ENCODE measurements at places on chromosomes 5 and 9. TPM values are rescaled to one million over a fixed set of nuclear protein-coding genes. Genes with fewer than 3 reads are reported as not detected.

- no peaks in the 10 kb centered on the region for H3K4me1 ChIP-seq
- no peak overlapping the region for H3K4me3 ChIP-seq
- no peaks in the 10 kb centered on the region for H3K27me3 ChIP-seq
- H3K36me3 ChIP-seq = no peaks in the 10 kb centered on the region
- no peak for DNase-seq
These were observed 245.8 kb downstream of the MTRR start for GRCh38 chr5:8114597-8115266.

DNA sequence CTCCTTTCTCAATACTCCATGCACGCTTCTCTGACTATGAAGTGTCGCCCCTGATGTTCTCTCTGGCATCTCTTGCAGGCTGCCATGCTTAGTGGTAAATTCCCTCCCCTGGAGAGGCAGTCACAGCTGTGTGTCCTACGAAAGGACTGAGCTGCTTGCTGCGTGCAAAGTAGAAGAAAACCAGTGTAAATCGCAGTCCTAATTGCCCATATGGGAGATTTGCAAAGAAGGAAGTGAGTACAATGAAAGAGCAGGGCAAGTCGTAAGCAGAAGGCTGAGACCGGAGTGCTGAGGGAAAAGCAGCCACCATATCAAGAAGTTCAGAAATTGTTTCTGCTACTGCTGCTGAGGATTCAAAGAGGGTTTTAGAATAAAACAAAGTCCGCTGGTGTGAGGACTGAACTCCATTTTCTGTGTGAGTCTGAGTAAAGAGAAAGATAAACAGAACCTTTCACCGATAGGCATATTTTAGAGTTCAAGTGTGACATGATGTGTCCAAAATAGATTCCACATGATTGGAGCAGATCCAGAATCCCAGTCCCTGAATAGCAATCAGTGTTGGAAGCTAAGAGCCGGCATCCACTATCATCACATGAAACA lies 507.8 kb upstream of the MPDZ start:
- H3K4me3 ChIP-seq = peak overlapping the region; percentile 14
- no peaks in the 10 kb centered on the region for H3K36me3 ChIP-seq
- no peaks in the 10 kb centered on the region for H3K4me1 ChIP-seq
- H3K27me3 ChIP-seq = no peaks in the 10 kb centered on the region
- DNase-seq = no peak
- peak overlapping the region; percentile 48 for H3K27ac ChIP-seq

FGF18 gene
- not detected for total RNA-seq

- no peak for DNase-seq
- no peaks in the 10 kb centered on the region for H3K4me1 ChIP-seq
- no peak overlapping the region for H3K27ac ChIP-seq
- H3K36me3 ChIP-seq = no peaks in the 10 kb centered on the region
- H3K4me3 ChIP-seq = no peak overlapping the region
- no peaks in the 10 kb centered on the region for H3K27me3 ChIP-seq
These were observed 43.0 kb upstream of the SHB start for GRCh38 chr9:38112049-38112448.

CCDC112 gene
- total RNA-seq = 19.4 TPM

DNA sequence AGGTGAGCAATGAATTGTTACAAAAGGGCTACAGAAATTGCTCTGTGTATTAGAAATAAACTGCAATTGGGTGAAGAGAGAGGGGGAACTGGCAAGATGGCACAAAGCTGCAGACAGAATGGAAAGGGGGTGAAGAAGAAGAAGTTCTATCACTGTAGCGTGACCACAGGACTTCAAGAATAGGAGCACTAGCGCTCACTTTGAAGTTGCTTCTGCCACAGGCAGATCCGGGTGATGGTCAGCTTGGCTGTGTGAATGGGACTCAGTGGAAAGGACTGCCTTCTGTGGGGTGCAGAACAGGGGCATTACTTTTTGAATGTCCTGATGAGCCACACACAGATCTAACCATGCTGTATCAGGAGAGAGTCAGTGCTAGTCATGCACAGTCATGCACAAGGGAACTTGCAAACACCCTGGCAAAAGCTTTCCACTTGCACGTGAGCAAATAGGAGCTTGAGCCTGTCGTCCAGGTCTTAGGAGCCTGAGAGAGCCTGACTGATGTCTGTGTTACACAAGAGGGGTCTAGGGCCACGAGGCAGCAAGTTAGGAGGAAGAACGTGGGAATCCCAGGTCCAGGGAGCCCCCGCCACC lies 16.3 kb downstream of the IL5 start:
- H3K36me3 ChIP-seq = no peaks in the 10 kb centered on the region
- no peak overlapping the region for H3K27ac ChIP-seq
- no peaks in the 10 kb centered on the region for H3K4me1 ChIP-seq

- DNase-seq = peak; percentile 60
- peaks cover under 1% of the 10 kb centered on the region for H3K4me1 ChIP-seq
- H3K4me3 ChIP-seq = no peak overlapping the region
- no peaks in the 10 kb centered on the region for H3K27me3 ChIP-seq
- no peak overlapping the region for H3K27ac ChIP-seq
These were observed 6.1 kb upstream of the COL5A1 start for GRCh38 chr9:134635351-134636148.

DNA sequence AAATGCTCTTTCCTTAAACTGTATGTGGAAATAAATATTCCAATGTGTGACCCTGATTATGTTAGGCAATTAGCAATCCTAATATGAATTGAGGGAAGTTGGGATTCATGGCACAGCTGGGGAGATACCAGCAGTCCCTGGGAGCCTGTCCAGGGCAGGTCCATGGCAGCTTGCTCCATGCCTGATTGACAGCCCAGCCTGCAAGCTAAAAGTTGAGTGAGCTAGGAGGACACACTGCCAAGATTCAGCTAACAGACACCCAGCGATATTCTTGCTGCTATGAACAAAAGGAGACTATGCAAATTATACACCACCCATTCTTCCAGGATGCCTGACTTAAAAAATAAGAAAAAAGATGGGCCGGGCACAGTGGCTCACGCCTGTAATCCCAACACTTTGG lies 6.2 kb downstream of the TGFBI start:
- peak; percentile 27 for DNase-seq
- peak overlapping the region; percentile 31 for H3K27ac ChIP-seq
- H3K27me3 ChIP-seq = no peaks in the 10 kb centered on the region
- no peak overlapping the region for H3K4me3 ChIP-seq

GRCh38 chr5:55864606-55865541 lies 13.7 kb downstream of the IL31RA start:
- no peak overlapping the region for H3K27ac ChIP-seq
- H3K4me3 ChIP-seq = no peak overlapping the region
- H3K36me3 ChIP-seq = no peaks in the 10 kb centered on the region
- no peaks in the 10 kb centered on the region for H3K27me3 ChIP-seq
- no peak for DNase-seq
- H3K4me1 ChIP-seq = peaks cover 7% of the 10 kb centered on the region

GRCh38 chr5:132226516-132227234 lies 978 bp downstream of the P4HA2 start:
- no peaks in the 10 kb centered on the region for H3K36me3 ChIP-seq
- peak overlapping the region; percentile 78 for H3K4me3 ChIP-seq
- H3K27ac ChIP-seq = peak overlapping the region; percentile 92
- peak; percentile 72 for DNase-seq
- no peaks in the 10 kb centered on the region for H3K27me3 ChIP-seq

QRFP gene
- total RNA-seq = not detected

DNA sequence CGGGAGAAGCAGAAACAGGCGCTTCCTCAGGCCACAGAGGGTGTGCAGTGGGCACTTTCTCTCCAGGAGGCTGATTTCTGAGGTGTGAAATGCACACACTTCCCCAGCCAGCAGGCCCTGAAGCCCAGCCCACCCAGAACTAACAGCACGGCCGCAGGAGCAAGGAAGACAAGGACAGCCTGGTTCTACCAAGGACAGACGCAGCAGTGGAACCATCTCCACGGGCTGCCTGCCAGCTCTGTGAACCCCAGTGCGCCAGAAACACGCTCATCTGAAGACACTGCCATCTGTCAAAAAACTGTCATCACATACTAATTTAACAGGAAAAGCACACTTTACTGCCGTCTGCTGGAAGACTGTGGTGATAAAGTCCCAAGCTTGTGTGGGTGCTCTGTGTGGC lies 40.7 kb downstream of the MAPK9 start:
- H3K27ac ChIP-seq = no peak overlapping the region
- H3K36me3 ChIP-seq = peaks cover 92% of the 10 kb centered on the region
- no peak overlapping the region for H3K4me3 ChIP-seq

CCDC192 gene
- not detected for total RNA-seq

IPPK gene
- 12.5 TPM for total RNA-seq

DNA sequence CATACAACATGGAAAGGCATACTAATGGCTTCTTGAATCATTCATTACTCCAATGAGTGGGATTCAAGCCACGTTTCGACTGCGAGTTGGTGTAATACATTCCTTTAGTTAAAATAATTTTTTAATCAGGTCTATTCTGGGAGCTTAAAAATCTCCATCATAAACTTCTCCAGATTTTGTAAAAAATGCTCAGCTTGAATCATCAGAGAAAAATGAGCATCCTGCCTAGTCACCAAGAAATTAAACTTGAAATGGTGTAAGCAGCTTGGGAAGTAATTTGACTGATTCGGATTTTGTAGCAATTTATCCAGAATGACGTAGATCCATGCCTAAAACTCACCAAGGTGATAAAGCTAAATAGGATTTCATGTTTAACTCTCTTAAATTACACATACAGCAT lies 165.7 kb downstream of the SLCO4C1 start:
- H3K36me3 ChIP-seq = no peaks in the 10 kb centered on the region
- no peak overlapping the region for H3K4me3 ChIP-seq
- no peaks in the 10 kb centered on the region for H3K4me1 ChIP-seq
- H3K27me3 ChIP-seq = no peaks in the 10 kb centered on the region
- H3K27ac ChIP-seq = no peak overlapping the region

DNA sequence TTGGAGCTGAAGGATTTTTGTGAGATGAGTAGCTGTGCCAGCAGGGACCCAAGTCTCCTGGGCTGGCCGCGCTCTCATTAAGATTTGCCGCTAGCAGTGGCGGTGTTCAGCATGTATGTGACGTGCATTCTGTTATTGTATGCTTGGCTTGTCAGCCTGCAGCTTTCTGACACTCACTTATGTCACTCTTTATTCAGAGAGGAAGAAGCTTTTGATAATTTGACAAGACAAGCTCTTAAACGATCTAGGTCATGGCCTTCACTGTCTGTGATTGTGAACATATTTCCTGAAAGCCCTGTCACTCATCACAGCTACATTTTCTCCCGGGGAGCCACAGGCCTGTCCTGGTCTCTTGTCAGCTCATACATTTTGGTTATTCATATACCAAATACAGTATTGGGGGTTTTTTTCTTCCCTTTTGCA lies 98.2 kb upstream of the GRHPR start:
- H3K4me1 ChIP-seq = no peaks in the 10 kb centered on the region
- H3K36me3 ChIP-seq = no peaks in the 10 kb centered on the region
- no peak overlapping the region for H3K27ac ChIP-seq
- no peaks in the 10 kb centered on the region for H3K27me3 ChIP-seq
- DNase-seq = no peak

- no peak for DNase-seq
- no peaks in the 10 kb centered on the region for H3K36me3 ChIP-seq
- H3K4me1 ChIP-seq = no peaks in the 10 kb centered on the region
- no peak overlapping the region for H3K4me3 ChIP-seq
- no peaks in the 10 kb centered on the region for H3K27me3 ChIP-seq
- no peak overlapping the region for H3K27ac ChIP-seq
These were observed 207.6 kb upstream of the CDKN2B start for GRCh38 chr9:22216730-22217172.

GRCh38 chr5:106085136-106085535 lies 1585.6 kb downstream of the EFNA5 start:
- no peaks in the 10 kb centered on the region for H3K4me1 ChIP-seq
- H3K36me3 ChIP-seq = no peaks in the 10 kb centered on the region
- no peak overlapping the region for H3K27ac ChIP-seq
- no peaks in the 10 kb centered on the region for H3K27me3 ChIP-seq
- H3K4me3 ChIP-seq = no peak overlapping the region

- H3K27ac ChIP-seq = no peak overlapping the region
- no peaks in the 10 kb centered on the region for H3K27me3 ChIP-seq
- DNase-seq = no peak
- peaks cover 5% of the 10 kb centered on the region for H3K36me3 ChIP-seq
These were observed 64.5 kb downstream of the C9orf152 start for GRCh38 chr9:110143485-110143884.

DNA sequence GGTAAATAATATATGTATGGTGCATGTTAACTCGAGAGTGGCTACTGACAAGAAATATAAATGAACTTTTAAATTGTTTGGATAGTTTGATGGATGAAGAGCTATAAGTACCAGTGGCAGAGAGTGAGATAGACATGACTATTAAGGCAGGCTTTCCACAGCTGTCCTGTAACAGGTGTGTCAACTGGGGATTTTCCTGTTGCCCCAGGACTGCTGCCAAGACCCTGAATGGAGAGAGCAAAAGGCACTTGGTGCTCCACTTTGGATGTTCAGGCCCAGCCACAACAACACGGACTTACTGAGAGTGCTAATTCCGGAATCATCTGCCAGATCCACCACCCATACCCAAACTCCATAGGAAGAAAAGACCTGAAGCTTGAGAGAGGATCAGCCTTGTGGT lies 215.1 kb downstream of the SEC61B start:
- H3K27ac ChIP-seq = no peak overlapping the region
- no peaks in the 10 kb centered on the region for H3K27me3 ChIP-seq
- H3K4me1 ChIP-seq = no peaks in the 10 kb centered on the region
- H3K4me3 ChIP-seq = no peak overlapping the region
- H3K36me3 ChIP-seq = no peaks in the 10 kb centered on the region

GRCh38 chr5:157126-157715 lies 34.1 kb upstream of the LRRC14B start:
- no peak overlapping the region for H3K4me3 ChIP-seq
- no peaks in the 10 kb centered on the region for H3K27me3 ChIP-seq
- no peaks in the 10 kb centered on the region for H3K36me3 ChIP-seq
- H3K27ac ChIP-seq = no peak overlapping the region
- no peak for DNase-seq
- H3K4me1 ChIP-seq = no peaks in the 10 kb centered on the region

DNA sequence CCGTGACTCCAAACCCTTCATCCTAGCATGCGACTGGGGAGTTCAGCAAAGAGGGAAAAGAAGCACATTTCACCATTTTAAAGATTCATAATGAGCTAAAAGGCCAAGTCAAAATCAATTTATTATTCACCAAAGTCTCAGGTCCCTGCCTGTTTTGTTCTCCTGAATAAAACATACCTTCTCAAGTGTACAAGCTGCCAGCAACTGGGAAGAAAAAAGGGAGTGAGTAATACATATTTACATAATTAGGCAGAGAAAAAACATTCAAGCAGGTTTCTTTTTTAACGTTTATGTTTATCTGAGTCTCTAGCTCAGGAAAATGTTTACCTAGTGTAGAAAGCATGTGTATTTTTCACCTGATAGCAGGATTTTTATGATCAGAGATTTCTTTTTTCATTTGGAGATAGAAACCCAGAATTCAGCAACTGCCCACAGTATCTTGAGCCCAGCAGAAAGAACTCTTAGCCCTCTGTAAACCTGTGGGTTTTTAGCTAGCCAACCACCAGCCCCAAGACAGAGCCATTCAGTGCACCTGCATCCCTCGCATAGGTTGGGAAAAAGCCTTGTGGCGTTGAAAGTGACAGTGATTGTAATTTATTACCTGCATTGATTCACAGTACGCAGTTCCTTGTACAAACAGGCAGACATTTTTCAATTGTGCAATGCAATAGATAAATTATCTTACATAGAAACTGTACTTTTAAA lies 117.9 kb upstream of the GRIA1 start:
- DNase-seq = no peak
- H3K4me1 ChIP-seq = no peaks in the 10 kb centered on the region
- H3K4me3 ChIP-seq = no peak overlapping the region
- no peaks in the 10 kb centered on the region for H3K27me3 ChIP-seq
- no peaks in the 10 kb centered on the region for H3K36me3 ChIP-seq

Data from sigmoid colon (tissue), 7 donors.